ENCODE measurements at places on chromosomes 7 and 10.
A peak's percentile ranks its signal among the peaks of the same experiment; 100 is the strongest.

DNA sequence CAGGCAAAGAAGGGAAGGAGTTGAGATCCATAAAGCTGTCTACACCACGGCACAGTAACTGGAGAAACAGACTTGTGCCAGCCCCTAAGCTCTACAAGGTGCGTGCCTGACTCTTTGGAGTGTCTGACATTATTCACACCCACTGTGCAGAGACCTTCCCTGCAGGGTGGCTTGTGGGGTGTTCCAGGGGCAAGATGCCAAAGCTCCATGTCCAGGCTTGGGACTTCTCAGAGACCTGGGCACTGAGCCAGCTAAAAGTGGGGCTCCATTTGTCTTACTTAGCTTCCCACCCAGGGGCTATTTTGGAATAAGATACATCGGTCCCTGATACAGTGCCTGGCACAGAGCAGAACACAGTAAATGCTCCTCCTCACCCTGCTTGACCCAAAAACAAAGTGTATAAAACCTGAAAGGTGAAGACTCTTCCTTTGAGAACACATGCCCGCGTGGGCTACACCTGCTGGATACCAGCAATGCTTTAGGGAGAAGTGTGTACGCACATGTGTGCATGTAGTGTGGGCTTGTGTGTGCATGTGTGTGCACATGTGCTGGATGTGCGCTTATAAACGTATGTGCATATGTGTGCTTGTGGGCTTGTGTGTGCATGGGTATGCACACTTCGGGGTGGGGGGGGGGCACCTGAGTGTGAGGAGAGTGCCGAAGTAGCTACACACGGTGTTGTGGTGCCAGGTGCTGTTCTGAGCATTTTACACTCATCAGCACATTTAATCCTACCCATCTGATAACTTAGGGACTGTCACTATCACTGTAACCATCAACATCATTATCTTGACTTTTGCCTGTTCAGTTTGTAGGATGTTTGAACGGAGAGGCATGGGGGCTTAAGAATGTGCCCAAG lies 143.0 kb downstream of the ARHGAP22 start:
- no peak for DNase-seq

DNA sequence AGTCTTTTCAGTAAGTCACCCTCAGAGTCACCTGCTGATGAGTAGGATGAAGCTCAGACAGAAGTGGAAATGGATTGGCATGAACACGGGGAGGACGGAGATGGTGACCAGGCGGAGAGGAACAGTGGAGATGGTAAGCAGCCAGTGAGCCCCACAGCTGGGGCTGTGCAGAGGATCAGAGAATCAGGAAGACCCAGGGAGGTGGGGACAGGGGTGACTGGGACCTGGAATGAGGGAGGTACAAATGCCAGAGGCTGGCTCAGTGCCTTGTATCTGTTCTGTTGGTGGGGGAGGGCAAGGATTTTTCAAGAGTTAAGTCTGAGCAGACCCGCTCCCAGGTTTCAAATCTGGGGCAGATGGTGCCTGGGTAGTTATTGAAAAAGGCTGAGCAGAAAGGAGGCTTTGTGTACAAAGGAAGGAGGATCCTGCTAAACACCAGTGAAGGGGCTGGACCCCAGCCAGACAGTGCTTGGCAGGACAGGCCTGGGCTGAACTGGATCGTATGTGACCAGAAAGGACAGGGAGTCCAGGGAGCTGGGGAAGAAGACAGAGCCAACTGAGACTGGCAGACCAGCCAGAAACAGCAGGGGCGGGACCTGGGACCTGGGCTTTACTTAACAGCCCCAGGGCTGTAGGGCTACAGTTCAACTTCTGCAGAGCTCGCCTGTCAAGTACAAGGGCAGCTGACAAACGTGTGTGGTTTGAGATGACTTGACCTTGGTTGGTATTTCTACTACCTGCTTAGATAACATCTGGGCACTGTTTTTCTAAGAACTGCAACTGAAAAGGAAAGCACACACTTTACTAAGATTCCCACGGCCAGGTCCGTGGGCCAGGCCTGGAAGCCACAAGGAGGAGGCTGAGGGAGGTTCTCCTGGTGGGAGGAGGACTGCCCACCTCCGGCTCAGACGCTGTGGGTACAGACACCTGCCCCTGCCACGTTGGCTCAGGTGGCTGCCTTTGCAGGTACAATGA lies 13.2 kb upstream of the FRMPD2 start:
- no peak for DNase-seq

GRCh38 chr10:49237985-49238384 lies 49.8 kb upstream of the TMEM273 start:
- no peak for DNase-seq

DNA sequence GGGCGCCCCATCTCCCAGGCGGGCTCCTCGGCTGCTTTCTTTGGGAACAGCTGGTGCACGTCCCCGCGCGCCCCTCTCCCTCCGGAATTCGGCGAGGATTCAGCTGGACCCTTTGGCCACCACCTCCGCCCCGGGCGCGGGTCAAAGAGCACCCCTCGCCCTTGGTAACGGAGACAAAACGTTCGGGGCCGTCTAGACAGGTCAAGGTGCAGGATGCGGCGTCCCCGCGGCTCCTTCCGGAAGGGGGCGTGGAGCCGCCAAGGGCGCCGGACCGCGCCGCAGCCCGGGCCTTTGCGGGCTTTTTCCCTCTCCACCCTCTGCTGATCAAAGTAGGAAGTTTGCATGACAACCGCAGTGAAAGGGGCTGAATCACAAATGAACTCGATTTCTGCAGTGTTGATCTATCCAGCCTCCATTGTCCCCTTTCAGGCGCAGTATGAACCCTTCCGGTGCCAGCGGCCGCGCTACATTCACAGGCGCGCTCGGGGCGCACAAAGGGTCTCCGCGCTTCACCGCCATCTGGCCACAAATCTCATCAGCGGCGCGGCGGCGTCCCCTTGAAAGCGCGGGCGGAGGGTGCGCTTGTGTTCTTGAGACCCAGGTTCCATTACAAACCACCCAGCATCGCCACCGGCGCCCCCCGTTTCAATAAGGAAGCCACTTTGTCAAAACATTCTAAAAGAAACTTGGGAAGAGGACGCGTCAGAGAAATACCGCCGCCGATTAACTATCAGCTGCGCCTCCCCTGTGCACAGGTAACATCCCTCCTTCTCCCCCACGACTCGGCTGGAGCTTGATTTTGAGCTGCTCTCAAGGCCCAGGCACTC lies 36.4 kb downstream of the CNPY1 start:
- peak; percentile 84 for DNase-seq

DNA sequence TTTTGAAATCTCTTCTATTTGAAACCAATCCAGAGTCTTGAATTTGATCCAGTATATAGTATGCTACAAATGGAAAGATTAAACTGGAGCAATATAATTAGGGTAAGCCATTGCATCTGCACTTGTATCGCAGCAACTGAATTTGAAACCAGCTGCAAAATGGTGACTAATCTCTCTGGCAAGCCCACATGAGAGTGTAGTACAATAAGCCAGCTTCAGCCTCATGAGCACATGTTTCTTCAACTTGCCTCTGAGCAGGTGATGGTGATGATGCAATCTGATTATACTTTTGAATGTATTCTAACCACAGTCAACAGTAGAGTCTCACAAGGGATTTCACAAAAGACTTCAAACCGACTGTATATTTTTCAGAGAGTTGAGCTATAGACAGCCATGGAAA lies 829 bp upstream of the RPA3 start:
- DNase-seq, result no peak

GRCh38 chr10:117005026-117005526 lies at the start of gene SHTN1:
TSS of gene SHTN1 (minus strand) at chr10:117005187. CDS start at chr10:117005079, 108 bp downstream.
- DNase-seq, result peak; percentile 78

- no peak for DNase-seq
These were observed 11.6 kb downstream of the HBP1 start for GRCh38 chr7:107180378-107180777.

GRCh38 chr10:124511205-124512039 lies 49.8 kb downstream of the LHPP start:
- DNase-seq, result no peak

DNA sequence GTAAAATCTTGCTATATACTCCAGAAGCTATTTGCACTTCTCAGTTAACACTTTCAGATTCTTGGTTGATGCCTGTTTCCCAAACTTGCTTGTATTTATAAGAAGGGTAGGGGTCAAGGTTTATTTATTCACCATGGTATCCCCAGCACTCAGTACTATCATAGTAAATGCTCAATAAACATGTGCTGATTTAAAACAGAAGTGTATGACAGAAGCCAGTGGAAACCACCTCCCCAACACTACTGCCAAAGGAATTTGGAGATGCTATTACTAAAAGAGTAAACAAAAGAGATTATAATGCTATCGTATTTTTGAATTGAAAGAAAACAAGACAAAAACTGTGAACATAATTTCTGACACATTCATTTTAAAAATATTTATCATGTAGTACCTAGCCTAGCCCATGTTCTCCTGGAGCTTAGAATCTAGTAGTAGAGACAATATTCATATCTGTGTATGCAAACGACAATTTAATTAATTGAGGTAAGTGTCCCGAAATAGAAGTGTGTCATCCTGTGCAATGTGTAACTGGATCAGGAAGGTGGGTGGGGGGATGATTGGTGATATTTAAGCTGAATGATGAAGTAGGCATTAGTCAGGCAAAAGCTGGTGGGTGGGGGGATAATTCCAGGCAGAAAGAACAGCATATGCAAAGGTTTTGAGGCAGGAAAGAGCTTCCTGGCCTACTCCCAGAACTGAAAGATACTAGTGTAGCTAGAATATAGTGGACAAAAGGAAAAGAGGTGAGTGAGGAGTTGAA lies 77.5 kb downstream of the HGF start:
- DNase-seq, result no peak

- DNase-seq, result no peak
These were observed 30.0 kb downstream of the GPR141 start for GRCh38 chr7:37713613-37714012.

GRCh38 chr7:130831817-130832481 lies 97.9 kb upstream of the KLF14 start:
- DNase-seq, result no peak

- DNase-seq, result no peak
These were observed 356.4 kb upstream of the FOXK1 start for GRCh38 chr7:4325732-4326131.

DNA sequence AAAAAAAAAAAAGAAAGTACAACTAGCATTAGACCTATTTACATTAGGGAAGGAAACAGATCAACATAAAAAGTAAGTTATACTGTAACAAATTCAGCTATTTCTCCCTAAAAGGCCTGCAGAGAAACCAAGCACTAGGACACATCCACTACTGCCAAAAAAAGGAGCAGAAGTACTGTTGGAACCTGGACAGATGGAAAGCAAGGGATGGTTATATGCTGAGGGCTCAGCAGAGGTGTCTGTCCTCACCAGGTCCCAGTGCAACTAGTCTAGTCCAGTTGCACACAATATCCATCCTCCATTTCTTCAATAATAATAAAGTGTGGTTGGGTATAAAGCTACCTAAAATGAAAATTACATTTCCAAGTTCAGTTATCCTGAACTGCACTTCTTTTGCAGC lies 103.2 kb upstream of the IFRD1 start:
- no peak for DNase-seq

DNA sequence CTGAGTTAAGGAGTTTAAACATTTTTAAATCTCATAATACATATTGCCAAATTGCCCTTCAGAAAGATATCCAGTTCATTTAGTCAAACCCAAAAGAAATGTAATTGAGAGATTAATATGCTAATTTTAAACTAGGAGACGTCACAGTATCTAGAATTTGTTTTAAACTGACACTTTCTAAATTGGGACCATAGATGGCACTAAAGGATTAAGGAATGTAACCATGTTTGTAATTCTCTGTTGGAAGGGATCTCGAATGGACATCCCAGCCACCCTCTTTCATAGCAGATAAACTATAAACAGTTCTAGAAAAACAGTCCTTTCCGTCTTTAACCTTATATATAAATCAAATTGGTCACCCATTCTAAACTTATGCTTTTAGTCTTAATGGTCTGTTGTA lies 30.0 kb upstream of the SAMD9L start:
- DNase-seq, result no peak

GRCh38 chr7:40223451-40224127 lies 88.8 kb downstream of the SUGCT start:
- no peak for DNase-seq

DNA sequence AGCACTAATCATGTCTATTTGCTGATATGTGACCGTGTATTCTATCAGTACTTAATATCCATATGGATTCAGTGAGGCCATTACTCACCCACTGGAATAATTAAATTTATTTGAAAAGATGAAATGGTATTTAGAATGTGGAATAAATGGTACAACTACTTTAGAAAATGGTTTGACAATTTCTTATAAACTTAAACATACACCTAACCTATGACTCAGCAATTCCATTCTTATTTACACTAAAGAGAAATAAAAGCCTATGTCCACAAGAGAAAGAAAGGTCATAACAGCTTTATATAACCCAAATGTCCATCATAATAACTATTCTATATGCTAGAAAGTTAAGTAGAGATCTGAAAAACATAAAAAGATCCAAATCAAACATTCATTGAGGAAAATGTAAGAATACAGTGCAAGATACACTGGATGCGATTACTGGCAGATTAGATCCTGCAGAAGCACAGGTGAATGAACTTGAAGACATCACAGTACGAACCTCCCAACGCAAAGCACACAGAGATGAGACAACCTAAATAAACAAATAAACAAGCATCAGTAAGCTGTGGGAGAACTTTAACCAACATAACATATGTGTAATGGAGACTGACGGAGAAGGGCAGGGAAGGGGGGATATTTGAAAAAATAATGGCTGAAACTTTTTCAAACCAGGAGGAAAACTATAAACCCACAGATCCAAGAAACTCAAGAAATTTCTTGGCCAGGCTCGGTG lies 51.9 kb downstream of the TNS3 start:
- DNase-seq, result no peak

DNA sequence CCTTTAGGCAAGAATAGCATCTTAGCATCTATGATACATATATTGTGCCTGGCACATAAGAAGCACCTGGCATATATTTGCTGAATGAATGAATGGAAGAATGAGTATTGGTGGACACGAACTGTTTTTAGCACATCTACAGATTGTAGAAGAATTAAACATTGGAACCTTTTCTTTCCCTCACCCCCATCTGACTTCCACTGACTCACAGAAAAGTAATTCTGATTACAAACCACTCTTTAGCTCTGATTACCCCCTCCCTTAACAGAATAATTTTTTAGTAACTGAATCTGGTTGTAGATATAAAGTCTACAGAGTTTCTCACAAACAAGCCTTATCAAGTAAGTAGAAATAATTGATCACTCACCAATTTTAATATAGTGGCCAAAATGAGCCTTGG lies 31.9 kb downstream of the SLC26A4 start:
- no peak for DNase-seq

DNA sequence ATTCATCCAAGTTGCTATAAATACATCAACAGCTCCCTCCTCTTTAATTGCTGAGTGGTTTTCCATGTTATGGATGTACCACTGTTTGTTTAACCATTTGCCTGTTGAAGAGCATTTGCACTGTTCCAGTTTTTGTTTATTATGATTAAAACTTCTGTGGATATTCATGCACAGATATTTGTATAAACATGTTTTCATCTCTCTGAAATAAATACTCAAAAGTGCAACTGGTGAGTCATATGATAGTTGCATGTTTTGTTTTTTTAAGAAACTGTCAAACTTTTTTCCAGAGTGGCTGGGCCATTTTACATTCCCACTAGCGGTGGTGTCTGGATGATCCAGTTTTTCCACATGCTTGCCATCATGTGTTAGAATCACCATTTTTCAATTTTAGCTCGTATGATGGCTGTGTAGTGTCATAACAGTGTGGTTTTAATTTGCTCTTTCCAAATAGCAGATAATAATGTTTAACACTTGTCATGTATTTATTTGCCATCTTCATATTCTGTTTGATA lies 33.6 kb downstream of the MEOX2 start:
- DNase-seq, result no peak

All from H1 (cell line).